ENCODE measurements at places on chromosomes 3 and 15.

- DNase-seq = no peak
These were observed 2.0 kb downstream of the SLC22A14 start for GRCh38 chr3:38283810-38284755.

DNA sequence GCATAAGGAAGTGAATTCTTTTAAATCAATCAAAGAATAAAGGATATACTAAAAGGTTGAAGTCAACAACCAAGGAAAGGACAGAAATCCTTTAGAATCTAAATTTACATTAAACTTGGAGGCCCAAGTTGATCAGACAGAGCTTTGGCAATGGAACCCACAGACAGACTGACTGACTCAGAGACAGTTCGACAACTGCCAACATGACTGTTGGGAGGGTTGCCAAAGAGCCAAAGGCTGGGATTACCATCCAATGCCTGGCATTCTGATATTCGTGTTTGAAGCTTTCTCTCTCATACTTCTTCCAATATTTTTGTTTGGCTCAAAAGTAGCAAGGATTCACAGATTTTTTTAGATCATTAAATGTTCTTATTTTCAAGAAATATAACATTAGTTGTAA, 406.1 kb downstream of the PLCL2 start:
- no peak for DNase-seq

GRCh38 chr15:48602358-48603122, 43.0 kb downstream of the FBN1 start:
- no peak for DNase-seq

DNA sequence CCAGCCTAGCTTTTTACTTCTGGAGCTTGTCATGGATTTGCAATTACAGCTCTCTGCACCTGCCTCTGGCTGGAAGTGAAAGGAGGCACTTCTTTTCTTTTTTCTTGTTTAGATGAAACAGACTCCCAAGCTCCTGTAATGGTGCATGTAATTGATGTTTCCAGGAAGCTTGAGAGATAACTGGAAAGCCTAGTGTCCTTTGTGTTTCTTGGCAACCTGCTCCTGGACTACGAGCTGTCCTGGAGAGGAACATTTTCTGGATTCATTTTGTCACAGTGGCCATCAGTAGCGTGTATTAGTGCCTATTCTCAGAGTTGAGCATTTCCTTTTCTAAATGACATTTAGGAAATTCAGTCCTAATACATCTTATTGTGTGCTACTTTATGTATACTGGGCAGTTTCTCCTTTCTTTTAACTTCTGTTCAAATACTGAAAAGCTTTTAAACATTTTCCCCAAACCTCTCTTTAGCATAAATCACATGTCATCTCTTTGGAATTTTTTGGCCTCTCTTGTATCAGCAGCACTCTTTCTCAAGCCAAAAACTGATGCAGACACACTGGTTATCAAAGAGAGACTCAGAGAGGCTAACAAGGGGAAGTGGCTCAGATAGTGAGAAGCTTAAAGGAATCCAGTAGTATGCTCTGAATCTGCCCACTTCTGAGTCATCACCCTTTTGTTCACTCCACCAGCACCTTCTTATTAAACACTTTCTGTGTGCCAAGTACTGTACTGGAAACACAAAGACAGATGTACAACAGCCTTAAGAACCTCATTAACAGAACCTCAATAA, 62.6 kb upstream of the SLC2A2 start:
- DNase-seq = no peak

DNA sequence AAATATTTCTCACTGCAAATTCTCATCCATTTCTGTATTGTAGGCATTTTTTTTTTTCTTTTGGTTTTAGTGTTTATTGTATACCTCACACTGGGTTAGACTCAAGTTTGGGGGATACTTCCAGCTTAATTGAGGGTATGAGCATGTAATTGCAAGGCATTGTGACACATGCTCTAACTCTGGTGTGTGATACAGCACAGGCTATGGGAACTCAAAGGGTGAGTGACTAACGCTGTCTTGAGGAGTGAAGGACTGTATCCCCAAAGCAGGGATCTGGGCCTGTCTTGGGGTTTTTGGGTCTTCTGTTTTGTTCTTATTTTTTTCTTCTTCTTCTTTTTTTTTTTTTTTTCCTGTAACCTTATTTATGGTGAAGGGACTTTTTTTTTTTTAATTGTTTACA, 26.9 kb downstream of the MAP2K1 start:
- no peak for DNase-seq

GRCh38 chr3:185971579-185971978, 33.8 kb upstream of the TRA2B start:
- DNase-seq = no peak

GRCh38 chr15:87707566-87708130, 548.9 kb downstream of the NTRK3 start:
- no peak for DNase-seq

DNA sequence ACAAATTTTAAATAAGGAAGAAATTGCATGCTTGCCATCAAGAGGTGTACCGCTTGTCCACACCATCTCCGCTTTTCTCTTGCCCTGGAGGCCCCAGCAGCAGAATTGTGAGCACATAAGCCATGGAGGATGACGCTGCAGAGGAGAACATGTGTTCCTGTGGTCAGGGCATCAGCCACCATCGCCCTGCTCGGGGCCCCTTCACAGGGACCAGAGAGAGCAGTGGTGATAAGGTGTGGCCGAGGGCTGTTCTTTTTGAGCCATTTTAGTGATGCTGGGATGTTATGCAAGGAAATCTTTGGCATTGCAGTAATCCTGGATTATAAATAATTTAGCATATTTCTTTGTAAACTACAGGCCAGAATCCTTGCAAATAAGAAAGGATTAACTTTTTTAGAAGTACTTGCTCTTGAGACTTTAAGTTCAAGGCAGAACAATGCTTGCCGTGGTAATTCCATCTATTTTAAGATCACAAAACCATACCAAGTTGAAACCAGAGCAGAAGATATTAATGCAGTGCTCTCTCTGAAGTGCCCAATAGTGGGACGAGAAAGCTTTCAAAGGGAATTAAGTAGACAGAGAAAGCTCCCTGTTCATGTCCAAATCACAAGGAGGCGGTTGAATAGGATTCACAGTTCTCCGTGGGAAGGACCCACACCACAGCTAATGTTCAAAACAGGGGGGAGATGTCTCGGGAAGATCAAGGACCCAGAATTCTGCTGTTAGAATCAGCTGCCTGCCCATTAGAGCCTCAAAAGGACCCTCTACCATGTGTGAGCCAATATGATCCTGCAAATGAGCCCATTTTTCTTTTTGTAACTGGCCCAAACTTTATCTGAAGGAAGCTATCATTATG, 338.5 kb downstream of the RORA start:
- no peak for DNase-seq

DNA sequence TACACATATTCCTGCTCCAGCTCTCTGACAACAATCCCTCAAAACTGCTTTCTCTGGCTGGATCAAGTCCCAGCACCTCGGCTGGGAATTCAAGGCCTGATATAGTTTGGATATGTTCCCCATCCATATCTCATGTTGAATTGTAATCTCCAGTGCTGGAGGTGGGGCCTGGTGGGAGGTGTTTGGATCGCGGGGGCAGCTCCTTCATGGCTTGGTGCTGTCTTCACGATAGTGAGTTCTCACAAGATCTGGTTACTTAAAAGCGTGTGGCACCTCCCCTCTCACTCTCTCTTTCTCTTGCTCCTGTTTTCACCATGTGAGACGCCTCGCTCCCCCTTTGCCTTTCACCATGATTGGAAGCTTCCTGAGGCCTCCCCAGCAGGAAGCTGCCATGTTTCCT, 47.4 kb upstream of the SYN2 start:
- no peak for DNase-seq

GRCh38 chr15:61390138-61390537, 161.0 kb upstream of the RORA start:
- no peak for DNase-seq

GRCh38 chr15:75947092-75947491, 43.4 kb downstream of the FBXO22 start:
- no peak for DNase-seq

- no peak for DNase-seq
These were observed 4.6 kb upstream of the FBLN2 start for GRCh38 chr3:13544293-13544831.

GRCh38 chr3:98361289-98361688, 7.6 kb downstream of the OR5K4 start:
- DNase-seq = no peak

GRCh38 chr3:31132132-31132769, 237.8 kb upstream of the GADL1 start:
- no peak for DNase-seq

DNA sequence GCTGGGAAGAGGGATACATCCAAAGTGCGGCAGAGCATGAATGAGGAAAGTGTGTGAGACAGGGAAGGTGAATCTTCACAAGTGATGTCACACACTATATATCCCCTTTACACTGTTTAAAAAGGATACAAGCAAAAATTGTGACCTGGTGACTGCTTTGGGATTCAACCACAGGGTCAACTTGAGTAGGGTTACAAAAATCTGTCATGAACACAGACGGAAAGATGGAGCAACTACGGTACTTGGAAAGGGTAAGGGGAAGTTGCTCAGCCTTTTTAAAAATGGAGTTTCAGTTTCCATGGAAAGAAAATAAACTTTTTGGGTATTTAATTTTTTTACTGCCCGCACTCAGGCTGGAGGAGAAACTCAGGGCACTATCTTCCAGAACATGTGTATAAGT, 60.3 kb downstream of the B3GNT5 start:
- peak; percentile 42 for DNase-seq

GRCh38 chr3:18567293-18567692, 142.2 kb upstream of the SATB1 start:
- no peak for DNase-seq

DNA sequence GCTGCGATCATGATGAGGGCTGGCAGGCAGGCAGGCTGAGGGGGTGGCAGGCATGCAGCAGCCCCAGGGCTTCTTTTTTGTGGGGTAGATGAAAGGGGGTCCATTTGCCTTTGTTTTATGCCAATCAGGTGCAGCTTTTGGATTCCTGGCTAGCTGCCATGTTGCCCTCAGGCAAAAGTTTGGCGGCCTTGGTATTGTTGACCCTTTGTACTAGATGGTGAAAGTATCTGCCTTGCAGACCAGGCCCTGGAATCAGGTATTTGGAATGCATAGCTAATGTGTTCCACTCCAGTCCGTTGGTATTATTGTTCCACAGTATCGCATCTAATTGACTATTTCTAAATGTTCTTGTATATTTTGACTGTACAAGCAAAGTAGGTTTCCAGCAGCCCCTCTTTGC, 35.0 kb downstream of the EEFSEC start:
- no peak for DNase-seq

Data from HL-60 (cell line).